ENCODE measurements at places on chromosomes 11 and 22. TPM values are rescaled to one million over a fixed set of nuclear protein-coding genes. Genes with fewer than 3 reads are reported as not detected.

Gene SBF2
- 53.1 TPM for total RNA-seq

Gene OR4A16
- total RNA-seq, result not detected

Gene GAS2
- total RNA-seq, result 3.3 TPM

Gene ARHGAP20
- 2.7 TPM for total RNA-seq

Gene PRR33
- total RNA-seq, result not detected

Gene GRAP2
- total RNA-seq, result 9.8 TPM

Gene FLRT1
- 3.8 TPM for total RNA-seq
